ENCODE measurements at places on chromosomes 12 and 14.
A peak's percentile ranks its signal among the peaks of the same experiment; 100 is the strongest.

- DNase-seq: no peak
These were observed 266.4 kb downstream of the AKAP6 start for GRCh38 chr14:32595497-32595896.

- no peak for DNase-seq
These were observed 100.2 kb upstream of the EVL start for GRCh38 chr14:99964979-99965378.

- peak; percentile 62 for DNase-seq
These were observed 1133.3 kb downstream of the BCL11B start for GRCh38 chr14:98138666-98139065.

GRCh38 chr12:14952299-14952921 is 9.0 kb downstream of the ARHGDIB start:
- peak; percentile 87 for DNase-seq

- no peak for DNase-seq
These were observed 13.3 kb downstream of the SPIC start for GRCh38 chr12:101488469-101488868.

GRCh38 chr14:104562606-104563005 is 17.0 kb upstream of the C14orf180 start:
- DNase-seq: no peak

GRCh38 chr12:57498132-57498502 is 10.2 kb downstream of the MARS1 start:
- no peak for DNase-seq

GRCh38 chr12:114166362-114166761 is 200.2 kb upstream of the RBM19 start:
- no peak for DNase-seq

- peak; percentile 69 for DNase-seq
These were observed 24.9 kb downstream of the CCDC88C start for GRCh38 chr14:91392623-91393303.

GRCh38 chr12:125245581-125246557 is 180.6 kb downstream of the AACS start:
- DNase-seq: no peak

DNA sequence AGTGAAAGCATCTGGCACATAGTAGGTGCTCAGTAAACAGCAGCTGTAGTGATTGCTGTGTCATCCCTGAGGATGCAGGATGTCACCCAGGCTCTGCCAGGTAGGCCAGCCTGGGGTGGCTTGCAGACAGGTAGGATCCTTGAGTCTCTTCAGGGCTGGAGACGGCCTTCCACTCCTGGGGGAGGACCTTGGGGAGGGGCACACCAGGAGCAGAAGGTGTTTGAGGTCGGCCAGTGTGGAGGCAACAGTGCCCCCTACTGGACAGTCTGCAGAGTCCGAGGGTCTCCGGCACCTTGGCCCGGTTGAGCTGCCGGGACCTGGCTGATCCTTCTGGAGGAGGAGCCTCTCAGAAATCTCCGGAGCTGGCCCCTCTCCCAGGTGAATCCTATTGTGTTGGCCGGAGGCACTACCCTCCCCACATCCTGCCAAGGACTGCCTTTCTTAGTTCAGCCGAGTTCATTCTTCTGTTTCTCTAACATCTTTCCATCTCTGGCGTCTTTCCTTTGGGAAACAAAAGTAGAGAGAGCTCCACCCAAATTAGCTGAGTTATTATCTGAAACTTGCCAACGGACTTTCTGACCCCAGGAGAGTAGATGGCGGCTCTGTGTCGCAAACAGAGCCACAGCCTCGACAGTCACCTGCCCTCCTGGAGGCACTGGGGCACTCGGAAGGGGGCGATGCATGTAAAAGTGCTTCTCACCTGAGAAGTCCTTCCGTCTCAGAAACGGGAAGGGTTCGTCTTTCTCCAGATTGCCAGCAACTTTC is 41.8 kb upstream of the CLMN start:
- no peak for DNase-seq

DNA sequence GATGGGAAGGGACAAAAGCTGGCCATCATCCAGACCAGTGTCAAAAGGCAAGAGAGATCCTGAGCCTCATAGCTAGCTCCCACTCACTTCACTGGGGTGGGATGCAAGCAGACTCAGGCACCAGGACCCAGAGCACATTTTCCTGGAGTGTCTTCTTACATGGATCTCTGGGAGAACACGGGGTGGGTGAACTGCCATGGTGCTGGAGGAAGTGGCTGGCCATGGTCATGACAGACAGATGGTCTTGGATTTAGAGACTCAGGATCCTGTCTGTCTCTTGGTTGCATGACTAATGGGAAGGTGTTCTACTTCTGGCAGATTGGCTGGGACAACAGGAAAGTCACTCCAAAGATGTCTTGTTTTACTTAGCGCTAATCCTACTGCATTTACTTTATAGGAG is 311.5 kb downstream of the ATP23 start:
- no peak for DNase-seq

DNA sequence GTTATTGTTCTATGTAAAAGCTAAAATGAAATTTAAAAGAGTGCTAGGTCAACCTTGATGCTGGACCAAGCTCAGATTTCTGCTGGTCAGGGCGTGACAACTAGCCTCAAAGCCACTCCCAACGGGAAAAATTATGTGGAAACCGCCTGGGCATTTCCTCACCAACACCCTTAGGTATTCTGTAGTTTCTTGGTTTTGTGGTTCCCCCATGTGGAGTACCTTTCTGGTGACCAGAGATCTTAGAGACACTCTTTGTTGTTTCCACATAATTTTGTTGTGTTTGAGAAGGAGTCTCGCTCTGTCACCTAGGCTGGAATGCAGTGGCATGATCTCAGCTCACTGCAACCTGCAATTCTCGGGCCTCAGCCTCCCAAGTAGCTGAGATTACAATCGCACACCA is 119.9 kb downstream of the DENND5B start:
- no peak for DNase-seq

DNA sequence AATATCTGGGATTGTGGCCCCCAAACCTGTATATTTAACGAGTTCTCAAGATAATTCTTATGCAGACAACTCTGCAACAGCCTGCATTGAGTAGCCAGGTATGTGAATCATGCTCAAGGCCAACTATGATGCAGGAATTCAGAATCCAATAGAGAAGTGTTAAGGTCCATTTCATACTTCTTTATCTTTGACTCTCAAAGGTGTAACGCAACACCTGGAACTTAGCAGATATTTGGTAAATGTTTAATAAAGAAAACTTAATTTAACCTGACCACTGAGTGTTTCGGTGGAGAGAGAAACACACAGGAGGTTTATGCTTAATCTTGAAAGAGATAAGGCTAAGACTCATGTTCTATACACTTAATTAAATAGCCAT is 156.5 kb upstream of the PLEKHG7 start:
- no peak for DNase-seq

DNA sequence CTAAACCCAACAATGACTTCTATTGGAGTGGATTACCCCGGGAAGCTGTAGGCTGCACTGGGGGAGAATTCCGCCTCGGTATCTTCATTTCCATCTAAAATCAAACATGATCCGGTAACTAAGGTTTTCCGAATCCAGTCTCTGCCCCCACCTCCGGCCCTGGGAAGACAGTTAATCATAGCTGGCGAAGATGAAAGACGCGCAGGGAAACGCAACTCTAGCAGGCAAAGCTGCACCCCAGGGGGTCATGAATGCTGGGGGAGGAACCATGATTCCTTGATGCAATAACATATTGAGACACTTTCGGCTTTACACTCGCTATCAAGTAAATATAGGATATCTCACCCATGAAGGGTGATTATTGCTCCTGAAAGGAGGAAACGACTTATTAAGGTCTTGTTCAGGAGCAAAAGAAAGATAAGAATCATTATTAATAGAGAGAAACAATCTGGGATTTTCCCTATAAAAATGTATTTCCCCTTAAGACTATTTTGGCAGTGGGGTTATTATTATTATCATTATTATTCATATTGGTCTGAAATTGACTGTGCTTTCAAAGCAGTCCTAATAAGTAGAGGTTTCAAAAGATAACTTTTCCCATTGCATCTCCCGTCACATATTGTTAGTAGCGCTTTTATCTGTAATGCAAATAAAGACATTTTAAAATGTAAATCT is 614.9 kb downstream of the VRK1 start:
- no peak for DNase-seq

DNA sequence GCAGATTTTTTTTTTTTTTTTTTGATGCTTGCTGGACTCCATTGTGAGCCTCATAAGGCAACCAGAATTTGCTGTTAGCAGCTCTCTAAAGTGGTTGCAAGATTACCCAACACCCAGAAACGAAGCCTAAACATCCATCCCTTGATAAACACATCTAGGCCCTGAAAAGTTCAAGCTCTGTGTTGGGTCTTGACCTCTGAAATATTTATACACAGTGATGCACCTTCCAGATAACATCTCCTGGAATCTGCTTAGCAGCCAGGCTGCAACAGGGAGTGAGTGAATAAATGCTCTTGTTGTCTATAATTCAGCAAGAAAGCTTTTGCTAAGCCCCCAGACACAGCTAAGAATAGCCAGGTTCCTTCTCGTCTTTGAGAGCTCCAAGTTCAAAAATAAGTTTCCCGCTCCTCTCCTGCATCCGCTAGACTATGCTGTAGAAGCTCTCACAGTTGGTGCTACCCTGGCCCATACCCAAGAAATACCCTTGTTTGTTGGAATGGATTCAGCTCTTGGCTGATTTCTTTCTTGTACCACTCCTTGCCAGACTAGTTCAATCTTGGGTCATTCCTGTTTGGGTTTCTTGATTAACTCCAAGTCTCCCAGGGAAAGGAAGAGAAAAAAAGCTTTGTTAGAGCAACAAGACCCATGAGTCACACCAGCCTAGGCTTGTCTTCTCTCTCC is 610.6 kb upstream of the TBX3 start:
- no peak for DNase-seq

DNA sequence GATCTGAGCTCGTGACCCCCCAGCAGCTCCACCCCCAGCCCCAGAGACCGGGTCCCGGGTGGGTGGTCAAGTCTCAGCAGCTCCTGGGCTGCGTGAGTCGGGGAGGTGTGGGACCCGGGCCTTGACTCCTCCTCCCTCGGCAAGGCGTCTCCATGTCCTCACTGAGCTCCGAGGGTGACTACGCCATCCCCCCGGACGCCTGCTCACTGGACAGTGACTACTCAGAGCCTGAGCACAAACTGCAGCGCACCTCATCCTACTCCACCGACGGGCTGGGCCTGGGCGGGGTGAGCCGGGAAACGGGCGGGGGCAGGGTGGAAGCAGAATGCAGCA is 28.1 kb downstream of the PIGH start:
- no peak for DNase-seq

- peak; percentile 78 for DNase-seq
These were observed 2.4 kb downstream of the SINHCAF start for GRCh38 chr12:31323391-31324115.

DNA sequence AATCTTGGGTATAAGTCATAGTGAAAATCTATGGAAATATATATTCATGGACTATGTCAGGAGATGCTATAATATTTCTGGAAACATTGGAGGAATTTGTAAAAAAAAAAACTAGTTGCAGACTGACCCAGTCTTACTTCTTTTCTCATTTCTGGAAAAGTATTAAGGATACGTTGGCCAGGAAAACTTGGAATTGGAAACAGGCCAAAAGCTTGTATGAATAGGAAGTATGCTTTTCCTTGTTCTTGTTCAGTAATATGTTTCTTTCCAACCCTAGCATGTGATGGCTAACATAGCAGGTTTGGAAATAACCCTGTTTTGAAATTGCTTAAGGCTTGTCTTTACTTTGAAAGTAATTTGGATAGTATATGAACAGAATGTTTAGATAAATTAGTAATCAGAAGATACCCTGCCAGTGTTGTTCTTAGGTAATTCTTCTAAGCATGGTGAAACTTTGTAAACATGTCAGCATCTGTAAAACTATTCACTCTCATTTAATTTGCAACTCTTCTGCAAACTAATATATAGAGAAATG is 316.2 kb downstream of the NPAS3 start:
- no peak for DNase-seq

DNA sequence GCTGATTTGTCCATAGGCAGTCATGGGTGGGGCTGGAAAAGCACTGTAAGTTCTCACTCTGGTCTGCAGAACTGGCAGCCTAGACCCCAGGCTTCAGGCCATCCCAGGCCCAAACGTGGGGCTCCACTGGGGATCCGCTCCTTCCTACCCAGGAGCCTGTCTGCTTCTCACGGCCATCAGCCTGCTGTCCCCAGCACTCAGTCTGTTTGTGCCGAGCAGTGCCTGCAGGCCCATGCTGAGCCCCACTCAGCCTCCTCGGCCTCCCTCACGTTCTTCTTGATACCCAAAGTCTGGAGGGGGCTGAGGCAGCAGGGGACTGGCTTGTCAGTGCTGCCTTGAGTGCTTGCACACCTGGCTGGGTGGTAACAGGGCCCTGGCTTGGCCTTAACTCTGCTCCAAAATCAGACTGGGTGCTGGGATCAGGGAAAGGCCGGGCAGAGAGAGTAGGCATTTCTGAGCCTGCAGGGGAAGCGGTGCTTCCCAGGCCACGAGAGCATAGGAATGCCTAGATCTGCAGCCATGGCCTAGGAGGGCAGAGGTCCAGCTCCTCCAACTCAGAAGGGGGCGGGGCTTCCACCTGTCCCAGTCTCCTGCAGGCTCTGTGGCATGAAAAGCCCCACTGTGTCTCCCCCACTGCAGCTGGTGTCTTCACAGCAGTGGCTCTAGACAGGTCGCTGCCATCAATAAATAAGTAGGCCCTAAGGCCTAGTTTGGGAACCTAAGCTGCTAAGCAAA is 772.4 kb upstream of the FBXO33 start:
- DNase-seq: no peak

DNA sequence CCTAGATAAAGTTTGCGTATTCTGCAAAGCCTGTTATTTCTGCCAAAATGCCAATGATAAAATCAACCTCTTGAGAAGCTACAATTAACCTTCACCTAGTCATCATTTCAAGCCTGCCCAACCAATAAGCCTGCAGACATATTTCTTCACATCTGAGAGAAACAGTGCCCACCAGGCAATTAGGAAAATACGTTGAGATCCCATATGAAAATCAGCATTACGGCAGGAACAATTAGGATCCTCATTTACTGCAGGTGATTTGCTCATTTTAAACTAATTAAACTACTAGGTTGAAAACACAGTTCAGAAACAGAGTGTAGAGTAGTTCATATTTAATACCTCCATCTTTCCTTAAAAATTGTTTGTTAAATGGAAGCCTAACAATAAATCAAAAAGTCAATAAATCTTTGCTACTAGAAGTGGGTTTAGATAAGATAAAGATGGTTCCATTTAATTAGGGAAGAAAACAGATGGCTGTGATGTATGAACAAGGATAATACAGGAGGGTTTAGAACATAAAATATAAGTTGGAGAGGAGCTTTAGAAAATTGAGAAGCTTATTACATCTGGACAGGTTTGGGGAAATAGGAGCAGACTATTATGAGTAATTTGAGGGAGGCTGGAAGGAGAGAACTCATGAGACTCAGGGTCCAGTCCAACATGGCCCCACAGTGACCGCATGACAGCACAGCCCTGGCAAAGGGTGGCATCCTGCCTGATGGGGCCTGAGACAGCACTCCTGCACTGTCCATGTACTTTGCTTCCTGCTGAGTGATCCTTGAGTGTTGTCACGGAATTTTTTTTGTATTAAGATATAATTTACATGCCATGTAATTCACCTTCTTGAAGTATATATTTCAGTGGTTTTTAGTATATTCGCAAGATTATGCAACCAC is 26.9 kb upstream of the PYGL start:
- no peak for DNase-seq

GRCh38 chr12:124906606-124907261 is 7.7 kb downstream of the UBC start:
- DNase-seq: peak; percentile 95
